Type B pancreatic cell (in vitro differentiated cells): ENCODE measurements at places on chromosomes 7 and 10. TPM values are rescaled to one million over a fixed set of nuclear protein-coding genes. Genes with fewer than 3 reads are reported as not detected.

DNA sequence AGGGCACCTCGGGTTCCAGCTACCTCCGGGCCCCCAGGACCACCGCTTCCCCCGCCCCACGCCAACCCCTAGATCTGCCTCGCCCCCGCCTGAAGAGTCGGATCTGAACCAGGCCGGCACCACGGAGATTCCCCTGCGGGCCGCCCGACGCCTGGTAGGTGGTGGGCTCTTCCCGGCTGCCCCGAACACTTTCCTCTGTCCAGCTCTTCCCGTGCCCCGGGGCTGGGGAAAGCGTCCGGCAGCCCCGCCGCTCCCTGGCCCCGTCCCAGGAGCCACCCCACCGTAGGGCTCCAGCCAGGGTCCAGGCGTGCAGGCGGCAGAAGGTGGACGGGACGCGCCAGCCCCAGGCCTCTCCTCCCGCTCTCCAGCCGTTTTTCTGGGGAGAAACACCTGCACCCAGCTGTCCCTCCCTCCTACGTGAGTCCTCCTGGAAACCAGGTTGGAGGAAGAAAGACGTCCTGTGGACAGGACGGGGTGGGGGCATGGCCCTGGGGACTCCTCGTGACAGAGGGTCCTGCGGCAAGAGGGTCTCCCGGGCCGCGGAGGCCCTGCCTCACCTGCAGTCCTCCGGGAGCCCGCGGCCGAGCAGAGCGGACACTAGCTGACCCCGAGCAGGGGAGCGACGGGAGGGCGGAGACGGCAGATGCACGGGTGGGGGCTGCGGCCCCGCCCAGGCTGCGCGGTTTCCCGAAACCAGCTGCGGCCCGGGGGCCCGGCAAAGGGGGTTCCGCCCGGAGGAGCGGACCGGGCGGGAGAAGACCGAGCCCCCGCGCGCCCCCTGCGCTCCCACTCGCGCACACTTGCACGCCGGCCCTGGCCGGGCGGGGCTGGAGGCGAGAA is at the start of gene TMEM176B:
TMEM176B (minus strand) TSS at position 624 of the 840 bp plus-strand sequence. CDS start 3,795 bp downstream, outside the sequence.
- H3K4me3 ChIP-seq, result peak within 1 kb of the TSS; percentile 82
- H3K27me3 ChIP-seq, result peaks cover 64% of the 10 kb centered on the region
- H3K36me3 ChIP-seq, result no peaks in the 10 kb centered on the region
- peak within 1 kb of the TSS; percentile 36 for H3K27ac ChIP-seq
- no peak for DNase-seq
- no peaks in the 10 kb centered on the region for H3K4me1 ChIP-seq

- H3K4me3 ChIP-seq, result no peak overlapping the region
- no peaks in the 10 kb centered on the region for H3K36me3 ChIP-seq
- H3K27ac ChIP-seq, result no peak overlapping the region
- H3K4me1 ChIP-seq, result no peaks in the 10 kb centered on the region
- H3K27me3 ChIP-seq, result no peaks in the 10 kb centered on the region
Observed at GRCh38 chr10:17330501-17330900, 102.5 kb downstream of the VIM start.

DNA sequence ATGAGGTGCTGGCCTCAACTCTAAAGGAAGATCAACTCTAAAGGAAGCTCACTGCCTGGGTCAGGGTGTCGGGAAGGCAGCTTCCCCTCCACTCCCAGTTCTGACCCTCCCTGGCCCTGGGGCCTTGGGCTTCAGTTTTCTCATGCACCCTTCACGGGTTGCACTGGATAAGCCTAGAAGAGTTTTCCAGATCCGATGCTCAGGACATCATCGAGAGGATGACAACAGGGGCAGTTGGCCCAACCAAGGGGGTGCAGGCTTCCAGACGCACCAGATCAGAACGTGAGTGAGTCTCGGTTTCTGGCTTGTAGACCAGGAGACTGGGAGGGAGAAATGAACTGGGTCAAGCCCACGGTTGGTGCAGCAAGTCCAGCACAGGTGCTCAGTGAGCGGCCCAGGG is 34.2 kb upstream of the CHST15 start:
- peaks cover 21% of the 10 kb centered on the region for H3K4me1 ChIP-seq
- H3K4me3 ChIP-seq, result no peak overlapping the region
- H3K36me3 ChIP-seq, result no peaks in the 10 kb centered on the region

- no peak overlapping the region for H3K4me3 ChIP-seq
- no peaks in the 10 kb centered on the region for H3K4me1 ChIP-seq
- H3K27me3 ChIP-seq, result peaks cover 9% of the 10 kb centered on the region
- DNase-seq, result no peak
Observed at GRCh38 chr10:14355750-14356149, 25.0 kb upstream of the FRMD4A start.

DNA sequence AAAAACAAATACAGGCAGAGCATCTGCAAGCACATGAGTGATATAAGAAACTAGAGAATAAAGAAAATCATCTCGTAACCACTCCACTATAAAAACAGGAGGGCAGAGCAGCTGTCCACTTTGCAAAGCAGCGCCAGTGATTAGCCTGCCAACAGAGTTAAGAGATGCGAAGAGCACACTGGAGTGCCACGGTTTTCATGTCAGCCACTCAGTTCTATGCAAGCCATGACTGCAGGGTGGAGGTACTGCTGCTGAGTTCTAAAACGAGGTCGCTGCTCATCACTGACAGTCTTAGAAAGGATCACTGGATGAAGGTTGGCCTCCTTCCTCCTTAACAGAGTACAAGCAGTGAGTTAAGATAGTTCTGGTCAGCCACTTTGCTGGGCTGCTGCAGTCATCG is 58.5 kb downstream of the FGFR2 start:
- peaks cover 52% of the 10 kb centered on the region for H3K4me1 ChIP-seq
- H3K4me3 ChIP-seq, result no peak overlapping the region
- peak overlapping the region; percentile 11 for H3K27ac ChIP-seq
- no peaks in the 10 kb centered on the region for H3K27me3 ChIP-seq

DNA sequence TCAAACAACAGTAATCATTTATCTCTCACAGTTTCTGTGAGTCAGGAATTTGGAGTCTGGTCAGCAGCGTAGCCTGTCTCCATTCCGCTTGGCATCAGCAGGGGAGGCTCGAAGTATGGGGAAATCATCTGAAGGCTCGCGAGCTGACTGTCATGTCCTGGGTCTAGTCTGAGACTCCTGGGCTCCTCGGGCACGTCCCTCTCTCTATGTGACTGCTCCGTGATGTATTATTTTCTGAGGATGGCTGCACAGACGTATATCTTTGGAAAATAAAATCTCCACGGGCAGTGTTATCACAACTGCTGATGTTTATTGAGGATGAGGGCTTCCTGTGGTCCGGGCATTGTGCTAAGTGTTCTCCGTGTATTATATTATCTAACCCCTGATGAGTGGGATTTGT is 23.3 kb upstream of the PCGF5 start:
- no peak overlapping the region for H3K27ac ChIP-seq
- peaks cover 3% of the 10 kb centered on the region for H3K27me3 ChIP-seq
- no peak for DNase-seq
- no peaks in the 10 kb centered on the region for H3K36me3 ChIP-seq
- H3K4me1 ChIP-seq, result no peaks in the 10 kb centered on the region

- H3K27ac ChIP-seq, result no peak overlapping the region
- H3K27me3 ChIP-seq, result no peaks in the 10 kb centered on the region
- H3K36me3 ChIP-seq, result no peaks in the 10 kb centered on the region
- peaks cover 39% of the 10 kb centered on the region for H3K4me1 ChIP-seq
- H3K4me3 ChIP-seq, result no peak overlapping the region
Observed at GRCh38 chr10:58982470-58983239, 193.8 kb upstream of the PHYHIPL start.

DNA sequence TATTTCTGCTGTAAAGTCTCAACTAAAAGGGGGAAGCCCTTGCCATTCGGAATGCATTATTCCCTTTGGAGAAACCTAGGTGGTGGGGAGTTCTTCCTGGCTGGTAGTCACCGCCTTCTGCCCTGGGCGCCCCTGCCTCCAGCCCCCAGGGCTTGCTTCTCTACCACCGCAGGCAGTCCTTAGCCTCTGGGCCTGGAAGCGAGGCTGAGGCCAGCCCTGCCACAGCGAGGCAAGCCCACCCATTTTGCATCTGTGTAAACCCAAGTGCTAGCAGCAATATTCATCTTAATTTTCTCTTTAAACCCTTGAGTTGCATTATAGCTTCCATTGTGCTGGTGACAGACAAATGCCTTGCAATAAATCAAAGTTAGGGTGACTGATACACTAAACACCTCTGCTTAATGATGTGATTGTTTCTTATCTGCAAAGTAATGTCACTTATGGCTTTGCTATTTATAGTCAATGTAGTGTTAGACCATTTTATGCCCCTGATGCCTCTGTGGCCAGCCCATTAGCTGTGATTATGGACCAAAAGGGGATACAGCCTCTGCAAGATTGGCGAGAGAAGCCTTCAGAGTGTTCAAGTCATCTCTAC is 26.2 kb upstream of the MGMT start:
- H3K27me3 ChIP-seq, result peaks cover 15% of the 10 kb centered on the region
- H3K27ac ChIP-seq, result no peak overlapping the region
- no peaks in the 10 kb centered on the region for H3K36me3 ChIP-seq
- no peaks in the 10 kb centered on the region for H3K4me1 ChIP-seq

DNA sequence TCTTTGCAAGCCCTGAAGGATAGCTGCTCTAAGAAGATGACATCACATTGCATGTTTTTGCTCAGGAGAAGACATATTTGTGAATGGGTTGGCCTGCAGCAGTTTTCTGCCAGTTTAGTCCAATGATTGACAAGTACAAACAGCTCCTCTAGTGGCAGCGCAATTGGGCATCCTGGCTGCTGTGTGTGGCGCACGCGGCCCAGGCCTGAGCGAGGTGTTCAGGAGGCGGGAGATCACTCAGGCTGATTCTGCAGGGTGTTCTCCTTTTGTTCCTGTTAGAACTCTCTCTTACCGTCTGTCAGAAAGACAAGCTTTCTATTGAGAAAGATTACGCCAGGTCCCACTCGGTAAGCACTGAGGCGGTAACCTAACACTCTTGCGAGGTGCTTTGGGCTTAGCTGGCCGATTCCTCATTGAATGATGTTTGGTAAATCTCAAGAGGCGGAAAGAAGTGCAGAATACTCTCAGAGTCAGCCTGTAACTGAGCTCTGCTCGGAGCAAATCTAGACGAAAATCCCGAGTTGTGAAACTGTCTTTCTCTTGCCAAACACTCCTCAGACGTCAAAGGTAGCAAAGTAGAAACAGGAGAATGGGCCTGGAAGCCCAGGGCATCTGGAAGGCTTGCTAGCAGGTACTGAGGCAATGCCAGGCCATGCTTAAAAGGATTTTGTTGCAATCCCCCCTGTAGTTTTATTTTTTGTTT is 219.2 kb upstream of the BMPER start:
- no peak for DNase-seq
- H3K27me3 ChIP-seq, result peaks cover 9% of the 10 kb centered on the region
- H3K4me3 ChIP-seq, result no peak overlapping the region
- peaks cover 8% of the 10 kb centered on the region for H3K36me3 ChIP-seq

GRCh38 chr7:27762062-27762461 is 22.1 kb downstream of the TAX1BP1 start:
- no peak overlapping the region for H3K27ac ChIP-seq
- no peak overlapping the region for H3K4me3 ChIP-seq
- peaks cover 35% of the 10 kb centered on the region for H3K36me3 ChIP-seq
- DNase-seq, result no peak
- peaks cover 7% of the 10 kb centered on the region for H3K4me1 ChIP-seq

DNA sequence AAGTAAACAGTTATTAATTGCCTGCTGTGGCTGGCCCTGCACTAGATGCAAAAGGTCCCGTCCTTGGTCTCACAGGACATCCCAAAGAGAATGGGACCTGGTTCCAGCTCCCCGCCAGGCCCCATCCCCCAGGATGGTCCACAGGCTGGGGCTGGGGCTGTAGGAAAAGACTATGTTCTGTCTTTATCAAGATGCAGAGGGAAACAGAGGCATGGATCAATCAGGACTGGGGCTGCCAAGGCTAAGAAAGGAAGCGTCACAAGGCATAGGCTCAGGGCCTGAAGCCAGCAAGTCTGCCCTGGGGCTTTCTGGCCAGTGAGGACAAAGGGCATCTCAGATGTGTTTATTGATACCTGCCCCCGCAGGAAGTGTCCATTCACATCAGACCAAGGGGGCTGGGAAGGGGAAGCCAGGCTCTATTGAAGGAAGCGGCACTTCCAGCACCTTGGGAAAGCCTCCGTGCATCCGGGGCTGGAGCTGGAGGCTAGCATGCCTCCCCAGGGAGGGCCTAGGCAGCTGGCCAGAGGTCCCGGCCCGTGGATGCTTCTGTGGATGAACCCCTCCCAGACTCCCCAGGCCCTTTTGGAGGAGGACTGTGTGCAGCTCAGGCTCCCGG is 5.8 kb downstream of the VSIR start:
- no peak for DNase-seq
- H3K27me3 ChIP-seq, result no peaks in the 10 kb centered on the region
- H3K36me3 ChIP-seq, result peaks cover 5% of the 10 kb centered on the region
- peak overlapping the region; percentile 93 for H3K27ac ChIP-seq
- H3K4me1 ChIP-seq, result peaks cover 19% of the 10 kb centered on the region

GRCh38 chr10:114021717-114022680 is 21.7 kb upstream of the ADRB1 start:
- H3K4me3 ChIP-seq, result no peak overlapping the region
- no peak overlapping the region for H3K27ac ChIP-seq
- H3K4me1 ChIP-seq, result peaks cover 35% of the 10 kb centered on the region

Gene THAP5
- 19.0 and 24.0 TPM in 2 replicates for total RNA-seq

GRCh38 chr7:27245798-27246691 is 3.4 kb downstream of the EVX1 start:
- no peak overlapping the region for H3K27ac ChIP-seq
- no peak for DNase-seq
- peaks cover 3% of the 10 kb centered on the region for H3K36me3 ChIP-seq
- H3K4me3 ChIP-seq, result peak overlapping the region; percentile 52
- peaks cover 96% of the 10 kb centered on the region for H3K27me3 ChIP-seq

- H3K4me3 ChIP-seq, result peak overlapping the region; percentile 95
- H3K4me1 ChIP-seq, result peaks cover 35% of the 10 kb centered on the region
- peak overlapping the region; percentile 51 for H3K27ac ChIP-seq
- peaks cover 4% of the 10 kb centered on the region for H3K36me3 ChIP-seq
- peaks cover 92% of the 10 kb centered on the region for H3K27me3 ChIP-seq
Observed at GRCh38 chr7:97002555-97003261, 2.6 kb upstream of the DLX6 start.

- H3K36me3 ChIP-seq, result peaks cover 11% of the 10 kb centered on the region
- H3K27me3 ChIP-seq, result no peaks in the 10 kb centered on the region
- H3K4me3 ChIP-seq, result no peak overlapping the region
- peaks cover 8% of the 10 kb centered on the region for H3K4me1 ChIP-seq
- no peak overlapping the region for H3K27ac ChIP-seq
Observed at GRCh38 chr7:132872034-132872433, 209.9 kb downstream of the CHCHD3 start.

Gene ADIRF
- 1.5 TPM in 1 of 2 replicates, not detected in the other for total RNA-seq

DNA sequence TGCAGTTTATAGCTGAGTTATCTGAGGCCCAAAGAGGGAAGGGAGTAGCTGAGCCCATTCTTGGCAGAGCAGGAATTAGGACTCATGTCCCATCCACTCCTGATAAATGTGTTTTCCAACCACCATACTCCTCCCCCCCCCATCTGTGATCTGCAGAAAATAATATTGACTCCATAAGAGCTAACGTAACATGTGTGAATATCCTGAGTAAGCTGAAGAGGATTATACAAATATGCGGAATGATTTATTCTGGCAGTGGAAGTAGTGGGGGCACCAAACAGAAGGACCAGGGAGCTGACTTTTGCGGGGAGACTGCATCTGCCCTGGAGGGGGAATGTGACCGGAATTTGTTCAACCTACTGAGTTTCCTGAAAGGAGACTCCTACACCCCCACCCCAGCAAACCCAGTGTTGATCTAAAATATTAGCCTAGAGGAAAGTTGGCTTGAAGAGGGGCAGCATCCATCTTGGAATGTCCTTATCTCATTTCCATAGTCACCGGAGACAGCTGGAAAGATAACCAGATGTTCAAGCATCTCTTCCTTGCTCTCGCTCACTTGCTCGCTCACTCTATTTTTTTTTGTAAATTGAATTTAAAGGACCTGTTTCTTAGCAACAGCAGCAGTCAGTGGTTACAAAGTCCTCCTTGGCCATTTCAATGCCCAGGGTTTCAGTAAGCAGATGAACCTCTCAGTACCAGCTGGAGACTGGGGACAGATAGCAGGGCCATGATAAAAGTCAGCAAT is 114.7 kb downstream of the RPS24 start:
- no peaks in the 10 kb centered on the region for H3K36me3 ChIP-seq
- H3K4me1 ChIP-seq, result peaks cover 9% of the 10 kb centered on the region
- DNase-seq, result no peak
- peaks cover 6% of the 10 kb centered on the region for H3K27me3 ChIP-seq
